CMK (cell line): ENCODE measurements at places on chromosomes 11 and 22.

GRCh38 chr22:44362249-44363012 is 49.7 kb upstream of the SHISAL1 start:
- no peak for DNase-seq

DNA sequence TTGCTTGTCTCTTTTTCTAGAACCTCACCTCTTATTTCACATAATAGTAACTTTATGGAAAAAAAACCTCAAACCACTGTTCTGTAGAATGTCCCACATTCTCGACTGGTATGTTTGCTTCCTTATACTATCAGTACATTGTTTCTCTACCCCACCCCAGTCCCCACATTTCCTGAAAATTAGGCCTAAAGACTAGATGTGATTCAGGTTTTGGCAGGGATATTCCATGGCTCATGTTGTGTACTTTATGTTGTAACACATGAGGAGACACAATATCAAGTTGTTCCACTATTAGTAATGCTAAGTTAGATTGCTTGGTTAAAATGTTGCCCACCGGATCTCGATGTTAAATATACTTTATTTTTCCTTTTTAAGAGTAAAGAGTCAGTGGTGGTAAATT is 34.7 kb downstream of the DDIAS start:
- DNase-seq: no peak

- DNase-seq: no peak
Observed at GRCh38 chr11:72631806-72632731, 42.2 kb downstream of the PDE2A start.

DNA sequence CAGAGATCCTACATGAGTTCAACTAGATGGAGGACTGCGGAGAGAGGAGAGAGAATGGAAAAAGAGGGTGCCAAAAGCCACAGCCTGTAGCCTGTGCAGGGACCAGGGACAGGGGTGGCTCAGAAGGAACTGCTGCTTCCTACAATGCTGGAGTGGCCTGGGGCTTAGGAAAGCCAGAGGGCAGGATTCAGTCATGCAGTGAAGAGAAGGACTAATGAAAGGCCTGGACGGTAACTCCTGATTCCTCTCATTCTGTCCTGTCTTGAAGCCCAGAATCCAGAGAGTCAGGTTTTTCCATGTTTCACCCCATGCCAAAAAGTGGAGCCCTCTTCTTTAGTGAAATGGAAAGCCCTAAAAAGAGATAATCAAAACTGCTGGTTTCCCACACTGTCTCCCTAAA is 48.4 kb upstream of the INCENP start:
- no peak for DNase-seq

- DNase-seq: no peak
Observed at GRCh38 chr11:66071381-66071801, 1.3 kb downstream of the PACS1 start.

DNA sequence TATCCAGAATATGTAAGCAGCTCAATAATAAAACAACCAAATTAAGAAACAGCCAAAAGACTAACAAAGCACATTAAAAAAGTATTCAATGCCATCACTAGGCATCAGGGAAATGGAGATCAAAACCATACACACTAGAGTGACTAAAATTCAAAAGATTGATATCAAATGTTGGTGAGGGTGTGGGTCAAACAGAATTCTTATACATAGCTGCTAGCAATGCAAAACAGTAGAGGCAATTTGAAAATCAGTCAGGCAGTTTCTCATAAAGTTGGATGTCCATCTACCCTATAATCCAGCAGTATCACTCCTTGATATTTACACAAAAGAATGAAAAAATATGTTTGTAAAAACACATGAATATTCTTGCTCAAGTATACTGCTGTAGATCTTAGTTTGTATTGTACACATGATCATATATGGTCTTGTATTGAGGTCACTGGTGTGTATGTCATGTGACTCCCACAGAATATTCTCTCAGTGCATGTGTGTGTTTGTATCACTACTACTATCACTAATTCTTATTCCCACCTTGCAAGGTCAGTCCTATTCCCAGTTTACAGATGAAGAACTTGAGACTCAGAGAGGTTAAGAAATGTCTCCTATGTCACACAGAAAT is 54.9 kb downstream of the SLC5A1 start:
- DNase-seq: no peak

GRCh38 chr22:37677493-37677974 is 2.1 kb downstream of the LGALS1 start:
- no peak for DNase-seq

- no peak for DNase-seq
Observed at GRCh38 chr11:56845121-56845732, 96.7 kb upstream of the OR9G4 start.

- DNase-seq: no peak
Observed at GRCh38 chr11:75197512-75198277, 42.9 kb upstream of the TPBGL start.

- DNase-seq: no peak
Observed at GRCh38 chr11:2378527-2379210, 1.6 kb downstream of the CD81 start.

DNA sequence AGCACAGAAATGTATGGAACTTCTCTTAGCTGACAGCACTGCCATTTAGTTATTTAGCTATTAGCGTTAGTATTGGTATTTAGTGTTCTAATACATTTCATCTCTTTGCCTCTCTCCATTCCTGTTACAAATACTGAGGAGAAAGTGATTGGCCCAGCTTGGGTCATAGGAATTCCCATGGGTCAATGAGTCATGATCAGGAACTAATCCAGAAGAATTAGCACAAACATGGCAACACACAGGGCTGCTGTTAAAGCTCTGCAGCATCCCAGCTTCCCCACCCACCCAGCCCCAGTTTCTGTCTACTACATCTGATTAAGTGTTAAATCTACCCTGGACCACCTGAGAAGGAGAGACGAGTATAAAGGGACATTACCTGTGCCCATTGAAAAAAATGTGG is 36.1 kb downstream of the PDGFD start:
- DNase-seq: no peak

GRCh38 chr22:27776650-27776958 is 25.0 kb downstream of the MN1 start:
- DNase-seq: no peak

- no peak for DNase-seq
Observed at GRCh38 chr22:35506259-35506570, 34.4 kb upstream of the RASD2 start.

DNA sequence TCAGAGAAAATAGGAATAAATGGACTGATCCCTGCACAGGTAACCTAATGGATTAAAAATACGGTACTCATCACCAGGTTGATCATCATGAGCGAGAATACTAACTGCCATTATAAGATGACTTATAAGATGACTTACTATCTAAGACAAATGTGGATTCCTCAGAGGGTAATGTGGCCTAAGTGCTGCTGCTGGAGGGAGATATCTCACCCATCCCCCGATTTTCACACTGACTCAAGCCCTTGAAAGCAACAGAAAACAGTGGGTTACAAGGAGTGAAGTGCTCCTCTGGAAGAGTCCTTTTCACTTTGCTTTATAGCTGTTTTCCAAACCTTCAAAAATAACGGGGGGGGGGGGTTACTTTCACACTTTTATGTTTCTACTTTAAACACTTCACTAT is 920 bp downstream of the TMEM218 start:
- no peak for DNase-seq

DNA sequence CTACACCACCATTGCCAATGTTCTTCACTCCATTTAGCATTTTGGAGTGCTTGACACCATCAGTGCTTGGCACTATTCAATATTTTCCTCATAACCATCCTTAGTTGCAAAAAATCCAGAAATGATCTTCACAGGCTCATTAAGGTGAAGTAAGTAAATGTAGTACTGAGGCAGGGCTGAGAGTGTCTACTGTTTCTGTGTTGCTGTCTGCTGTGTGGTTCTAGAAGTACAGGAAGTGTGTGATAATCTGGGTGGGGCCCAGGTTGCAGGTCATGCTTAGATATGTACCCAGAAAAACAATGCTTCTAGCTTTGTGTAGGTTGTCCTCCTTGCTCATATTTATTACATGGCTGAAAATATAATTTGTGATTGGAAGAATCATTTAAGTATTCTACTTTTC is 411.8 kb upstream of the CCDC179 start:
- no peak for DNase-seq
